NCI-H2081 (cell line): ENCODE measurements at places on chromosomes 3 and 15.

DNA sequence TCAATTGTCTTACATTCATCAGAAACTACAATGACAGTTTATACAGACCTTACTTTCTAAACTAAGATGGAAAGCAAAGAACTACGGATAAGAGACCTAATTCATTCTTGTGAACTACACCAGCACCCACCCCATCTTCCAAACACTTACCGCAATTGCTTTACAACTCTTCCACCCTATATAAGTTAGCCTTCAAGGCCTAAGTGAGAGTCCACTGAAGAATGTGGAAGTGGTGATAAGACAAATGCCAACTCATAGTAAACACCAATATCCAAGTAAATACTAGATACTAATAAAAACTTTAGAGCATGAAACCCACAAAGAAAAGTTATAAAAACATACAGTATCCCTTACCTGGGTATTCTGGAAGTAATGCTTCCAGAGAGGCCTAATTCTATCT lies 13.6 kb downstream of the ARF4 start:
- DNase-seq: no peak

GRCh38 chr3:58071480-58071971 lies 63.3 kb downstream of the FLNB start:
- DNase-seq: no peak

DNA sequence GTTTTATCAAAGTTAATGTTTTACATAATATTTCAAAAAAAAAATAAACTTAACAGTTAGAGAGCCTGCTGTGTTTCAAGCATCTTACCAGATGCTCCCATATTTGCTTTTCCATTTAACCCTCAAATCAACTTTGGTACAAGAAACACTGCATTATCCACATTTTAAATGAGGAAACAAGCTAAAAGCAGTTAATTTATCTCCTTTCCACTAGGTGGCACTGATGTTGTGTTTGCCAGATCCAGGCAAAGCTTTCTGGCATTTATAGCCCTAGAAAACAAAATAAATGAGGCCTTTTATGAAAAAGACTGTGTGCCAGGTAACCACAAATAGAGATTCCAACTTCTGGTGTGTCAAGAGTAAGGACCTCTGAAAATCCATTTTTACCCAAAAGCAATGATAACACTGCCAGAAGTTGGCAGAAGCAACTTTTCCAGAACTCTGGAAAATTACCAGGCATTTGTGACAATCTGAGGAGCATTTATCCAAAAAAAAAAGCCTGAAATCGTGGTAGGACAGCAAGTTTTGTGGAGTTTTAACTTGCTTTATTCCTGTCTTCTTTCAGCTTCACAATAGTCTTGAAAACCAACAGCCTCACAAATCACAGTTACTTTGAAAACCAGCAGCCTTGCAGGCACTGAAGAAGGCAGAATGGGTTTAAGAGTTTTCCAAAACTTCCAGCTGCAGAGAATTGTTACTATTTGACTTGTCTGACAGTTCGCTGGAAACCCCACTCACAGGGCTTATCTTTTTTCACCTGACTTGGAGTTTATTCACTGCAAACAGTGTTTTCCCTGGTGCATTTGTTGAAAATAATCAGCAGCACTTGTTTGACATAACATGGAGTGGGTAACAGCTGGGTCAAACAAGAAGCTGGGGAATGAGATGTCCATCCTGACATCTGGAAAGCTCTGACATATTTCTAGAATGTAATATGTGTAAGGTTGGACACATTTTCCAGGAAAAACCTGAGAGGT lies 9.2 kb downstream of the FAM162A start:
- peak; percentile 58 for DNase-seq

- no peak for DNase-seq
These were observed 21.9 kb upstream of the OTOL1 start for GRCh38 chr3:161474741-161475140.

DNA sequence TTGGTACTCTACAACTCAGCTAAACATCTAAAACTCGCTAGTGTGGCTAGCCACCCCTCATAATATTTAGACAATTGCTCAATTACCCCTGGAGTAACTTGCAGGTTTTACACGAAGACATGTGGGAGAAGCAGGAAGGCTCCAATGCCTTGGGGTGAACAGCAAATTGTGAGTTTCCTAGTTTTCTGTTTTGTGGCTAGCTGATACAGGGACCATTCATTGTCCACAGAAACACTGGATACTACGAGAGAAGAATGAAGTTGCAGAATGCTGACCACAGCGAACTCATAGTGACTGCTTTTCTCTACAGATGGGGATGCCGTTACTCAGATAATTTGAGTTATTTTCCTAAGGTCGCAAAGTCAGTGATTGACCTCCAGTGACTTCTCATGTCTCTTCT lies 212.9 kb downstream of the P3H2 start:
- no peak for DNase-seq

DNA sequence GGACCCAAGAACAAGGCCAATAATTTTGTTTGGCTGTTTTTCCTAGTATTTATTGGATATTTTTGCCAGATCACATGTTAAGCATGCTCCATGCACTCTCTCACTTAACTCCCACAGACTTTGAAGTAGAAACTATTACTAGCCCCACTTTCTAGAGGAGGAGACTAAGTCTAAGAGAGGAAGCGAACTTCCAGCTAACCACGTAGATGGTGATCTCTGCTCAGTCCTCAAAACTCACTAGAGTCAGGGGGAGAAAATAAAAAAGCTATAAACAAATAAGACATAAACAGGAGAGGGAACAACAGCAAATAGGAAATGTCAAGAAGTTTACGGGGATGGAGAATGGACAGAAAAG lies 481.0 kb upstream of the PROK2 start:
- DNase-seq: no peak

DNA sequence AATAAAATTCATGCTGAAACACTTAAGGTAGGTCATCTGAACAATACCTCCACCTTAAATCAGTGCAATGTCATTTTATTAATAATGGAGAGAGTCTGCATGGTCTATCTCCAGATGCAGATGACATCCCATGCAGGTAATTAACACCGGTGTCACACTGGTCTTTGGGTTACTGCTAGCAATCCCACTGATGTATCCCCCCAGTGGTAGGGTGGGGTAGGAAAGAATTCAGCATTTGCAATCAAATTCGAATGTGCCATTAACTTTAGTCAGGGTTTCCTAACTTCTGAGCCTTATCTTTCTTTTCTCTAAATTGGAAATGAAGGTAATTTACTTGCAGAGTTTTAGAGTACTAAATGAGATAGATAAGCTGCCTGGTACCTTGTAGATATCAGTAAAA lies 44.4 kb downstream of the KIF15 start:
- DNase-seq: no peak

DNA sequence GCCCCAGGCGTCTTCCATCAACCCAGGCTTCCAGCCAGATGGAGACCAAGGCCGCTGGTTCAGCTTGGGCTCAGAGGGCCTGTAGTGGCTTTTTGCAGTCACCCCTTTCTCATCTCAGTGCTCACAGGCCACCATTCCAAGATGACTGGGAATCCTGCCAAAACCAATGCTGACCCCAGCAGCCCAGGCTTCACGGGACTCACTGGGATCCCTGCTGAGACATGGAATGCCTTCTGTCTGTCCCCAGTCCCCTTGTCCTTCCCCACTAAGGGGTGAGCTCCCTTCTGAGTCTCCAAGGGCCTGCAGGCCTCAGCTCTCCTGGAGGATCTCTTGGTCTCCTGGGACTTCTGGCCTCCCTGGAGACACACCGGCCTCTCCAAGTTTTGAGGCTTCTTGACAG lies 77.4 kb upstream of the SEC13 start:
- DNase-seq: no peak

- DNase-seq: no peak
These were observed 3.4 kb upstream of the DGKG start for GRCh38 chr3:186365202-186365974.

DNA sequence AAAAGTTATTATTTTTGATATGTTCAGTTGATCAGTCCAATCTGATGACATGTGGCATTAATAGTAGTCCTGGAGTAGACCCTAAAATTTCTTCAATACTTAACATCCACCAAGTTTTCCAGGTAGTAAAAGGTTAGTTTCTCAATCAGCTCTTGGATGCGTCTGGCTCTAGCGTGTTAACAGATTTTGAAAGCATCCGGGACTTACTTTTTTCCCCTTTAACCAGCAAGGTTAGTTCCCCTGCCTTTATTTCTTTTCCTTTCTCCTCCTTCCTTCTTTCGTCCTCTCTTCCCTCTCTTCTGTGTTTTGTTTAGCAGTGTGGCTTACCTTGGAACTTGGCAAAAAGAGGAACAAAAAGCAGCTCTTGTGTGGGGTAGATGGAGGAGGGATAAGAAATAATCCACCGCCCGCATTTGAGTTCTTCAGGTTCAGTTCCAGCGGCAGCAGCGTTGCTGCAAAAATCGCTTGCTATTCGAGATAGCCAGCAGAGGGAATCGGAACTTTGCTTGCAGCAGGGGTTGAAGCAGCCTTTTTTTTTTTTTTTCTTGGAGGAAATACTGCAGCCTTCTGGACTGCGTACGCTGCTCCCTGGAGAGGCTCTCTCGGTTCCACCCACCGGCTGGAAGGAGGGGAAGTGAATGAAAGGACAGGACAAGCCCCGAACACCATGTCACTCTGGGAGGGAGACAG lies at the start of gene RBMS3:
TSS of gene RBMS3 (plus strand) at position 668 of the 690 bp plus-strand sequence.
- DNase-seq: no peak

DNA sequence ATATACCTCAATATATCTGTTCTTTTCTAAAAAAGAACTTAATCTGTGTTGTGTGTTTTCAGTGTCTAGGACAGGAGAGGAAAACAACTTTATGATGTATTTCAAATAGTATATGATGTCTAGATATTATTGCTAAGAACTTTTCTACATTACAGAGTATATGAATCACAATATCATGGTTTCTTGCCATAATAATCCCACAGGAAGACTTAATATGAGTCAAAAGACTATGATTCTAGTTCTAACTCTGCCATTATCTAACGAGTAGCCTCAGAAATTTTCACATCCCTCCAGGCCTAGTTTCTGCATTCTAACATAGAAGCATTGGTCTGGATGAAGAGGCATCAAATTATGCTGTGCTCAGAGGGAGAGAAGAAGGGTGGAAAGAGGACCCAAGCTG lies 107.7 kb upstream of the SPRED1 start:
- DNase-seq: no peak

DNA sequence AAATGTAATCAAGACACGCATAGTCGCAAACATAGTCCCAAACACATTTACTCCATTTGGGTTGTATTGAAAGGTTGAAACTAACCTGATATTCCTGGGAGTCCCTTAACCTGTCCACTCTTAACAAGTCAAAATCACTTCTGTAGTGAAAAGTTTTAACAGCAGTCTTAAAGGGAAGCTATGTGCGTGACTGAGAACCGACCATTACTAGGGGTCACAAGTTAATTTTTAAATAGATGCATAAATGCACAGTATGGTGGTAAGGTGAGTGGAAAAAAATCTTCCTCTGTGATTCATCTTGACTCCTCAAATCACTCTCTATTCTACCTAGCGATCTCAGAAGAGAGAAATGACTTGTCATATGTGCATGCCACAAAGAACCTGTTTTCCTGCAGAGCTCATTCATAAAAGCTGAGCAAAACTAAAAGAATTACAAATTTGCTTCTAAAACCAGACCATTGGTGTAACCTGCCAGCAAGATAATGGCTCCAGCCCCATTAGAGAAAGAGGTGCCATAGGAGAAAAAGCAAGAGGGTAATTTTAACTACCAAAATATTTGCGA lies 4.8 kb downstream of the GPR15 start:
- no peak for DNase-seq

DNA sequence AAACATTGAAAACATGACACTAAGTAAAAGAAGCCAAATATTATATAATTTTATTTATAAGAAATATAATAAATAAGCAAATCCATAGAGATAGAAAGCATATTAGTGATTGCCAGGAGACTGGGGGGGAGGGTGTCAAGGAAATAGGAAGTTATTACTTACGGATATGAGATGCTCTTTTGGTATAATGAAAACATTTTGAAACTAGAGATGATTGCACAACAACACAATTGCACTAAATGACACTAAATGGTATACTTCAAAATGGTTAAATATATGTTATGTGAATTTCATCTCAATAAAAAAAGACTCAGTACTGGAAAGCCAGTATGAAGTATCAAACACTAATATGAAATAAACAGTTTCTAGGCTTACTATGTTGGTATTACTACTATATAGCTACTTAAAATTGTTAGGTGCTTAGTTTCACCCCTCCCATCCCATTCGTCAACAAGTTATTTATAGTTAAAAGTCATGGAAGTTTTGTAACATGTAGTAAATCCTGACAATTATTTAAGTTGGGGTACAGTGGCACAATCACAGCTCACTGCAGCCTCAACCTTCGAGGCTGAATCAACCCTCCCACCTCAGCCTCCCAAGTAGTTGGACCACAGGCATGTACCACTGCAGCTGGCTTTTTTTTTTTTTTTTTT lies 43.7 kb downstream of the STAG1 start:
- no peak for DNase-seq

GRCh38 chr15:89820666-89821611 lies 6.3 kb upstream of the ANPEP start:
- DNase-seq: no peak

DNA sequence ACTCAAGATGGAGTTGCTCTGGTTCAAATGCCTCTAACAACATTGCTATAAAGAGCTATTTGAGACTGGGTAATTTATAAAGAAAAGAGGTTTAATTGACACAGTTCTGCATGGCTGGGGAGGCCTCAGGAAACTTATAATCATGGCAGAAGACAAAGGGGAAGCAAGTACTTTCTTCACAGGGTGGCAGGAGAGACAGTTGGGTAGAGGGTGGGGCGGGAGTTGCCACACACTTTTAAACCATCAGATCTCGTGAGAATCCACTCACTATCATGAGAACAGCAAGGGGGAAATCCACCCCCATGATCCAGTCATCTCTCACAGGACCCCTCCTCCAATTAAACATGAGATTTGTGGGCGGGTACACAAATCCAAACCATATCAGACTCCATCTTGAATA lies 30.7 kb downstream of the MAP2K5 start:
- no peak for DNase-seq

- no peak for DNase-seq
These were observed 204.6 kb downstream of the NR2F2 start for GRCh38 chr15:96535148-96535547.

GRCh38 chr15:22257047-22258008 lies 177.0 kb downstream of the OR4M2 start:
- DNase-seq: no peak
